ENCODE measurements at places on chromosomes 6 and 20.

- no peak for DNase-seq
These were observed 30.8 kb downstream of the WRNIP1 start for GRCh38 chr6:2795956-2796355.

GRCh38 chr6:125797886-125798444, 7.2 kb downstream of the NCOA7 start:
- DNase-seq: no peak

DNA sequence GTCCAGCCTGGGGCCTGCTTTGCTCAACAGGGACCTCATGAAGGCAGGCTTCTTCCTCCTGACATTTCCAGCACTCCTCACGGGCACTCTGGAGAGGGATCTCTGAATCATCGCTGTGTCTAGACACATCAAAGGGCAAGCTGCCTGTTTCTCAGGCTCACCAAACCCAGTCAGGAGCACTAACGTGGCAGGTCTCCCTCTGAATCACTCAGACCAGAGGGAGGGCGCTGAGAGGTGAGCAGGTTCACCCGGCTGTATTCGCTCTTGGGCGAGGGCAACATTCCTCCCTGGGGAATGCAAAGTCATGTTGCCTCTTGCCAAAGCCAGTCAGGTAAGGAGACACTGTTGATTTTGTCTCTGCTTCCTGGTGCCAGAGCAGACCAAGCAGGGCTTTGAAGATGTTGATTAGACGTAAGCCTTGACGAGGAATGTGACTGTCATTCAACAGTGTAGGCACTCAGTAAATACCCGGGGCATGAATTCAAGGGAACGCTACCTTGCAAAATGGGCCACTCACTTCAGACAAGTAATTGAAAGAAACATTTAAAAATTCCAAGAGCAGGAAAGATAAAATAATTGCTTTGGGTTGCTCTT, 50.1 kb downstream of the CYP24A1 start:
- no peak for DNase-seq

GRCh38 chr6:101730954-101731353, 337.4 kb downstream of the GRIK2 start:
- DNase-seq: no peak

GRCh38 chr20:37319151-37319671, 26.7 kb upstream of the SRC start:
- DNase-seq: no peak

DNA sequence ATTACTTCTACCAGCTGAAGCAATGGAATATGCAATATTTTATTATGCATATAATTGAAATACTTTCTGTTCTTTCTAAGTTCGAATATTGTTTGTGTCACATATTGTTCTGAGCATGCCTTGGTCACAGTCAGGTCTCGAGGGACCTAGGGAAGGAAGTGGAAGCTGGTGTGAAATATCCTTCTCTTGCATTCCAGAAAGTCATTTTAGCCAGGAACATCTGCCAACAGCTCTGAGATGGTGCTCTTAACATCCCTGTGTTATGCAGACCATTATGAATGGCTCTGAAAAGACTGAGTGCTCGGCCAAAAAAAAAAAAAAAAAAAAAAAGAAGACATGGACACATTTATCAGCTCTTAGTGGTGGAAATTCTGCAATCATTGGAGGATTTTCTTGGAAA, 132.7 kb upstream of the JAG1 start:
- DNase-seq: no peak

DNA sequence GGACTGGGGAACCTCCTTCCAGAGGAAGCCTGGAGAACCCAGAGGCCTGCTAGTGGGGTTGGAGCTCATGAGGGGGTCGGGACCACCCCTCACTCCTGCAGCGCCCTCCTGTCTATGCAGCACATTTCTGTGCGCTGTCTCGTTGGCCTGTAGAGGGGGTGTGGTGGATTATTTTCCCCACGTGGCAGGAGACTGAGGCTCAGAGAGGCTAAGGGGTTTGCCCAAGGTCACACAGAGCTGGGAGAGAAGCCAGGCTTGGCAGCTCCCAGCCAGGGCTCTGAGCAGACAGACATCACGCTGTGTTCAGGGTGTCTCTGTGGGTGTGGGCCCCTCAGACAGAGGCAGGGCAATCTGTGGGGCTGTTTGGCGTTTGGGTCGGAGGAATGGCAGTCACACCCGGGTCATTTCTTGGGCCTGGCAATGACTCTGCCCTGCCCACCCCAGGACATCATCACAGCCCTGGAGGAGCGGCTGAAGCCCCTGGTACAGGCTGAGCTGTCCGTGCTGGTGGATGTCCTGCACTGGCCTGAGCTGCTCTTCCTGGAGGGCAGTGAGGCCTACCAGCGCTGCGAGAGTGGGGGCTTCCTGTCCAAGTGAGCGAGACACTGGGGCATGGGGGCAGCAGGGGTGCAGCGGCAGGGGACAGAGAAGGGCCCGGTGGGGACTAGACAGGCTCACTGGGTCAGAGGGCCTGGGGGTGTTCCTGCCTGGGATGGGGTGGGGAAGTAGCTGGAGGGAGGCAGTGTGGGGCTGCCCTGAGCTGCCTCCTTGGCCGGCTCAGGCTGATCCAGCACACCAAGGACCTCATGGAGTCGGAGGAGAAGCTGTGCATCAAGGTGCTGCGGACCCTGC, 27.7 kb downstream of the UQCC2 start:
- no peak for DNase-seq

GRCh38 chr6:144036064-144036834, 28.2 kb upstream of the PLAGL1 start:
- DNase-seq: no peak

GRCh38 chr20:53917145-53918019, 153.0 kb downstream of the BCAS1 start:
- DNase-seq: no peak

DNA sequence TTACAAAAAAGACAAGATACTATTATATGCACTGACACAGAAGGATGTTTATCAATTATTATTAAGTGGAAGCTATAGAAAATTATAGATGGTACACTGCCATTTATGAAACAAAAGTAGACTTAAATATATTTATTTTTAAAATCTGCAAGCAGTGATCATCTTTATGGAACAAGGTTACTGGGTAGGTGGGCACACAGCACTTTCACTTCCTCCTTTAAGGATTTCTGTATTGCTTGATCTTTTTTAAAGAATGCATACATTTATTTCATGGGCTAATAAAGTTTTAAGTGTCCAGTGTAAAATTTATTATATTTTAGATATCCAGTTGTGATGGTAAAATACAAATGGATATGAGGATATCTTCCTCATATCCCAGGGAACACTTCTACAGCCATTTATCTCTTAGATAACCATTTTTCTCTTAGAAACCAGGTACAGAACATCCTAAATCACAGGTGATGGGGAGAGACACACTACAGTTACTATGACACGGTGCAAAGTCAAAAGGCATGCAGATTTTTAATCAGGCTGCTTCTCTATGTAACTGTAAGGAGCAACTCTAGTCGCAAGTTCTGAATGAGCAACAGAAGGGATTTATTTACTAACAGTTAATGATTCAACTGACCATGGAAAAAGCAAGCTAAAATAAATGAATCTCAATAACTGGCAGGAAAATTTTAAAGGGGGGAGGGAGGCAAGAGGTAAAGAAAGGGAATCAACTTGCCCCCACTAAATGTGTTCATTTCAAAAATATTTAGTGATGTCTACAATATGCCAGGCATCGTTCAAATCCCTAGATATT, 2.2 kb downstream of the FBXL4 start:
- DNase-seq: no peak

DNA sequence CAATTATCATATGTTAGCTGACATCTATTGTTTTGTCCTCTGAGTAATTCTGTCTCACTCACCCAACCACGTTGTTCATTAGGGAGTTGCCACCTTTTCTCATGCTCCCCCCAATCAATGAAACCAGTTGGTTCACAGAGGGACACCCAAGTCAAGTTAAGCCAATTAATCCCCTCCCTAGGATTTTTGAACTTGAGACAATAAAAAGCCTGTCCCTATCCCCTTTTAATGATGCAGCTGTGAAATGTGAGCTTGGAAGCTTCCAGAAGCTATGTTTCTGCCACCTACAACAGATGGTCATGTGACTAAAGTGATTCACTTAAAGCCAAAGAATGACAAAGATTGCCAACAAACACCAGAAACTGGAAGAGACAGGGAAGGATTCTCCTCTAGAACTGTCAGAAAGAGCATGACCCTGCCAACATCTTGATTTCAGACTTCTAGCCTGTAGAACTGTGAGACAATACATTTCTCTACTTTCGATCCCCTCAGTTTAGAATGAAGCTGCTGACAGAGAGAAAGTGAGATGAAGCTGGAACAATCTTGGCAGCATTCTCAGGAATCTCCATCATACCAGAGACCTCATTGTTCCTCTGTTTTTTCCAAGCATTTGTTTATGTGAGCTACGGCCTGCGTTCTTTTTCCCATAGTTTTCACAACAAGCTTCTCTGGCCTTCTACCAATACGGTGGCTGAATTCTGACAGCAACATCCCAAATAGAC, 57.8 kb upstream of the TPD52L1 start:
- no peak for DNase-seq

GRCh38 chr6:40986921-40987819, 51.9 kb downstream of the UNC5CL start:
- no peak for DNase-seq

DNA sequence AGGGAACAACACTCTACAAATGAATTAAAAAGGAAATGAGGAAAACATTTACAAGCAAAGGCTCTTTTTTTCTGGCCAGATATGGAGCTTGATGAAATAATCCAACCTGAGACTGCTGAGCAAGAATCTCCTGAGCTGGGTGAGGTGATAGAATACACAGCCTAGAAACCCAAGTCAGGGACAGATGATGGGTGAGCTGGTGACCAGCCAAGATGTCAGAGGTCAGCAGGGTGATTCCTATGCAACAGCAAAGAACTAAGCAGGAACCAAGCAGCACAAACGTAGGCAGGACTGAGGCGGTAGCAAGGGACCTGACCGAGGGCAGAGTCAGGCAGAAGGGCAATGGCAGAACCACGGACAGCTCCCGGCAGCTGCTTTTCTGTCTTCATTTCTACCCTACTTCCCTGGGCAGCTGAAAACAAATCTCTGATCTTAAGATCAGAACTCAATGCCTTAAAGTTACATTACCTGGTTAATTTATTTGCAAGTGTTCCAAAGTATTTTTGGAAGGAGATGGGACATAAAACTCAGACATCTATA, 75.1 kb downstream of the CDC40 start:
- DNase-seq: no peak

DNA sequence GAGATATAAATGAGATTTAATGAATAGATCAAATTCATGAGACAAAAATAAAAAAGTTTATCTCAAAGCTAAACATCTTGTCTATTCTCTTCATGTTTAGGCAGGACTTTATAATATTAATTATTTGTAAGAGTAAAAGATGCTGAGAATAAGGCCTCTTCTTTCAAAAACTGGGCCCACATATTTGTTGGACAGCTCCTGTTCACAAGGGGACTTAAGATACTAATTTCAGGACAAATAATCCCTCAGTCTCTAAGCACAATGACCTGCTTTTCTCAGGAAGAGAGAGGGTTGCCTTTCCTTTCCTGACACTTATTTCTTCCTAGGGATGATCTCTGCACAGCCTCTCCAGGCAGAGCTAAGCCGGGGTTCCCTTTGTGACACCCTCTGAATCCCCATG, 43.3 kb downstream of the NOX3 start:
- no peak for DNase-seq
